ENCODE measurements at places on chromosomes 16 and 17.

DNA sequence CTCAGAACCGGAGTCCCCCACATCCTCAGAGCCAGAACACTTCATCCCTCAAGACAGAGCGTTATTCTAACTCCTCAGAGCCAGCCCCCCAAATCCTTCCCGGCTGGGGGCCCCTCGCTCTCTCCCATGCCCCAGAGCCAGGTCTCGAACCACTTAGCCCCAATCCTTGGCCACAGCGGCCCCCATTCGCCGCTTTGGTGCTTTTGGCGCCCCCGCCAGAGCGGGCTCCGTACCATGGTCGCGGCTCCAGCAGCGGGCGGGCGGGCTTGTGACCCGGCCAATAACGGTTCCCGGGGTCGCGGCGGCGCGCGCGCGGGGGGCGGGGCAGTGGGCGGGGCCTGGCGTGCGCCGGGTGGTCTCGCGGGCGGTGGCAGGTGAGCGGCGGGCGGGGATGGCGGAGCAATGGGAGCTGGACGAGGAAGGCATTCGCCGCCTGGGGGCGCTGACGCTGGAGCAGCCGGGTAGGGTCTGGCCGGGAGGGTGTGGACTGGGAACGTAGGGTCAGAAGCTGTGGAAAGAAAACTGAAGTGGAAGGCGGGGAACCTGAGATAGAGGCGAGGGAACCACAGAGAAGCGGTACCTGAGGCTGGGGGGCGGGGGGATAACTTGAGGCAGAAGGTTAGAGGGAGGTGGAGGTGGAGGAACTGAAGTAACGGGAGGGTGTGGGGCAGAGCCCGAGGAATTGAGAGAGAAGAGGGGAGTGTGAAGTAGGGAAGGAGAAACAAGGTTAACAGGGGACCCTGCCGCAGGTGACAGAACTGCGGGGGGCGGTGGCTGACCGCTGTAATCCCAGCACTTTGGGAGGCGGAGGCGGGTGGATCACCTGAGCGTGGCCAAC is at the start of the genes KCTD19 and LRRC36:
Gene KCTD19 (minus strand): TSS at position 270 of the 838 bp plus-strand sequence. CDS start 34 bp downstream, at position 236.
Gene LRRC36 (plus strand): TSS at position 344 of the 838 bp plus-strand sequence. CDS start 48 bp downstream, at position 392.
- DNase-seq, result peak; percentile 12

- DNase-seq, result no peak
Observed at GRCh38 chr17:63116228-63116627, 150.2 kb downstream of the TANC2 start.

DNA sequence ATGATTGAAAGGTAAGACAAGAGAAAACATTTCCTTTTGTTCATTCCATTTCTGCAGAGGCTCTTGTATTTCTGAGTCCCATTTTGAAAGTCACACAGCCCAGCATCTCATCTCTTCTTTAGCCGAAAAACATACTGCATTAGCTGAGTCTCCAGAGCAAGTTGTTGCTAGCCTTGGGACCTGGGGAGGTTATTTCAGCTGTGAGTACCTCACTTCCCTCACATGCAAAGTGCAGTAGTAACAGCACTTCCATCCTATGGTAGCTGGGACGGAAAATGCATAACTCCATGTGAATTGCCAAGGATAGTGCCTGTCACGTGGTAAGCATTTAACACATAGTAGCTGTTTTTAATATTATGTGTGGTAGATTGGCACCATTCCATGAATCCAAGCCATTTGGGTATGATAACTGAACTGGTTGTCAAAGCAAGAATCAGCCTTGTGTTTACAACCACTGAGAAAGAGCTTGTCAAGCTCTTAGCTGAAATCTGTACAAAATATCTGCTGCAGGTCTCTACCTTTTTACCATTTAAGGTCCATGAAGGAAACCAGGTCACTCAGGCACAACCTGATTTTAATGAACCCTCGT is 345.7 kb downstream of the CDH13 start:
- DNase-seq, result no peak

DNA sequence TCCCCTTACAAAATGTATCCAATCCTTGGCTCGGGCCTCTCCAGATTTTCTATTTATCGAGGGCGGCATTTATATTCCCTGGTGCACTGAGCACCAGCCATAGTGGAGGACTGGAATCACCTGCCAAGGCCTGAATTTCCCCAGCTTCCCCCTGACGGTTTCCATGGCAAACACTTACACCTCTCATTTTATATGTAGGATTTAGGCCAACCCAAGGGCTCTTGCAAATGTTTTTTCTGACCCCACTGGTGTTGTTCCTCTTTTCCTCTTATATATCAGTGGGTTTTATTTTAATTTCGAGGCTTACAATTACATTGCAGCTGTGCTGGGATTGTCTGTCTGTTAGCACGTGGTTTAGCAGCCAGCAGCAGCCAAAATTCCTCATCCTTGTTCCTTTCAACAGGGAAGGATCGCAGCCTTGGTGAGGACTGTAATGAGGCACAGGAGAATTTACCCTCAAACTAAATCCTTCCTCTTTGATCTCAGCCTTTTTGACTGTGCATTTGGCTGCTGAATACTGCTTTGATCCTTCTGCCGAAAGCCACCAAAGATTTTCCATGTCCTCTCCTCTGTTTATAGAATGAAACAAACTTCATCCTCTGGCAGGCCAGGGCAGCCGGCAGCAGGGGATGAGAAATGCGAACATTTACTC is 26.5 kb upstream of the CES5A start:
- no peak for DNase-seq

DNA sequence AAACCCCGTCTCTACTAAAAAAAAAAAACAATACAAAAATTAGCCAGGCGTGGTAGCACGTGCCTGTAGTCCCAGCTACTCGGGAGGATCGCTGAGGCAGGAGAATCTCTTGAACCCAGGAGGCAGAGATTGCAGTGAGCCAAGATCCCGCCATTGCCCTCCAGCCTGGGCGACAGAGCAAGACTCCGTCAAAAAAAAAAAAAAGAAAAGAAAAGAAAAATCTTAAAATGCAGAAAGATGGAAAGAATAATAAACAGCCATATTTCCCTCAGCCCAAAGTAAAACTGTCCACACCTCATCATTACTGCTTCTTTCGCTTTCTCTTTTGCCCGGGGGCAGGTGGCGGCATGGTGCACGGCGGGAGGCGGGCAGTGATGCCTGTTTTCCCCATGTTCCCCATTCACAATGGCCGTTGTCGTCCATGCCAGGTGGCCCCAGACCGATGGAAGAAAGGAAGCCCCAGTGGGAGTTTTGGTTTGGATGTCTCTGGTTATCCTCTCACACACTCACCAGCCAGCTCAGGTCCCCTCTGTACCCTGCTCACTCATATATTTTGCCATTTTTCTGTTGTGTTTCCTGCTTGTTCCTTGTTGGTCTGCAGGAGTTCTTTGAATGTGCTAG is 37.0 kb upstream of the PEMT start:
- DNase-seq, result no peak

DNA sequence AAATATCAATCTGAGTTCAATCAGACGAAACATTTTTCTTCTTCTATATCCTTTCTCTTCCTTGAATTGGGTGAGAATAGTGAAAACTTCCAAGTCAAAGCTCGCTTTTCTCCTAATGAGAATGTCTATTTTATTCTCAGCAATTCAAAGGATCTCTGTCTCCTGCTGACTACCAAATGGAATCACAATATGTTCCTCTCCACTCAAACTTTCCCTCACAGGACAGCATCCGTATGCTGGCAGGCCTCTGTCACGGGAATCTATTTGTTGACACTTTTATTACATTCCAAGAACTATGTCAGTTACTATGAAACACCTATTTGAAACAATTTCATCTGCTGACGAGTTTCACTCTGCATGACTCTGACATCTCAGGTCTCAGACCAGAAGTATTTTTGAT is 1196.6 kb downstream of the CDH11 start:
- no peak for DNase-seq

GRCh38 chr17:69883120-69883519 is 191.9 kb upstream of the KCNJ16 start:
- DNase-seq, result no peak

DNA sequence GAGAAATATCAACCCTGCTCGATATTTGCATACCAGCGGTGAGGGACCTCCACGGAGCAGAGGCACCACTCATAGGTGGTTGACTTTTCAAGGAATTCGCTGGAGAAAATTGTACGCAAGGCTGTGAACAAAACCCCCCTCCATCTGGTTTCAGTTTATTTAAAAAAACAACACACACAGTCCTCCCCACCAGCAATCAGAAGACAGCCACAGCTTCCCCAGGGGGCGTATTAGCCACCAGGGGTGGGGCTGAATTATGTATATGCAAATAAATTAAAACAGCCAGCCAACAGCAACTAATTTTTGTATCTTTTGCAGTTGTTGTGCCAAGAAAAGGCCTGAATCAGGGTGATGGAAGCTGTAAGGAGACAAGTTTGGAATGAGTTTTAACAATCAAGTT is 5.9 kb upstream of the HSD11B2 start:
- DNase-seq, result no peak

DNA sequence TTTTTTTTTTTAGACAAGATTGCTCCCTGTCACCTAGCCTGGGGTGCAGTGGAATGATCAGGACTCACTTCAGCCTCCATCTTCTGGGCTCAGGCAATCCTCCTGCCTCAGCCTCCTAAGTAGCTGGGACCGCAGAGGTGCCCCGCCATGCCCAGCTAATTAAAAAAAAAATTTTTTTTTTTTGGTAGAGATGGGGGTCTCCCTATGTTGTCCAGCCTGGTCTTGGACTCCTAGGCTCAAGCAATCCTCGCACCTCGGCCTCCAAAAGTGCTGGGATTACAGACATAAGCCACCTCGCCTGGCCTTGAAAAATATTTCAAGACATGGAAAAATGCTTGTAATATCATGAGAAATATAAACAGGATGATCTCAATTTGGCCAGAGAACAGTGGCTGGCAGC is 42.9 kb downstream of the HAPSTR1 start:
- DNase-seq, result no peak

DNA sequence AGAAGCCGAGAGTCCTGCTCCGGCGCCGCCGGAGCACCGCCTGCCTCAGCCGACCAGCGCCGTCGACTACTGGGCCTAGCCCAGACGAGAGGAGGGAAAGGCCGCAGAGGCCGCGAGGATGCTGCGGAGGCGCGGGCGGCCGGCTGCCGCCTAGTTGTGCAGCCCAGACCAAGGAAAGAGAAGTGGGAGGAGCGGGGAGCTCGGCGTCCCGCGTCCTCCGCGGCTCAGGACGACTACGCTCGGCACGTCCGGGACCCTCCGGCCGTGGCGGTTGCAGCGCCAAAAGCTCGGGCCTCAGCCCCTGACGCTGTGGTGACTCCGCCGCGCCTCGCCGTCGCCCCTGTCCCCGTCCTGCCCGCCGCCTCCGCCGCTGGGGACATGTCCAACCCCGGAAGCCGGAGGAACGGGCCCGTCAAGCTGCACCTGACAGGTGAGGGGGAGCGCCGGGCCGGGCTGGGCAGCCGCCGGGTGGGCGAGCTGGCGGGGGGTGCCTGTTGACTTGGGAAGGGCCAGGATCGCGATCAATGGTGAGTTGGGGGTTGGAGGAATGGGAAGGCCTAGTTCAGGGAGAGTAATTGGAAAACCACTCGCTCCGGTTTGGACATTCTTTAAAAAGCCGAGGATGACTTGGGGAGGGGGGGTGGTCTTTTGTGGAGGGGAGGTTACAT is 37.7 kb downstream of the RNF135 start:
- DNase-seq, result peak; percentile 36

DNA sequence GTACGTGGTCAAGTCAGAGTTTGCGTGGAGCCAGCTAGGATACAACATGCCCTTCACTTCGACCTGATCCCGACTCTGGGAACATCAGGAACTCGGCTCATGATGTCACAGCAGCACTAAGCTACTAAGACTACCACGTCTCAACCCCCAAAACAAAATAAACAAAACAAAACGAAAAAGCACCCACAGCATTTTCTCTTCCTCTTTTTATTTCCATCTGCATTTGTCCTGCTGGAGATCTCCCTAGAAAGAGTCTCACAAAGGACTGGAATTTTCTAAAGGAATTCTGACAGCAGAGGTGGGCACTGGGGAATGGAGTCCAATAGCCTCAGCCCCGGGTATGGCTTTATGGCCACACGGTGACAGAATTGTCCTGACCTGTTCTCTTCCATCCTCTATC is 196.6 kb downstream of the SALL1 start:
- DNase-seq, result no peak

GRCh38 chr16:79628988-79629387 is 28.5 kb upstream of the MAF start:
- DNase-seq, result no peak

- DNase-seq, result peak; percentile 20
Observed at GRCh38 chr17:78257810-78258322, 26.4 kb downstream of the TMEM235 start.

GRCh38 chr17:64398320-64398719 is 7.7 kb upstream of the PECAM1 start:
- DNase-seq, result peak; percentile 17

GRCh38 chr16:17313085-17313611 is 157.6 kb downstream of the XYLT1 start:
- no peak for DNase-seq

GRCh38 chr17:53607475-53607874 is 215.3 kb upstream of the KIF2B start:
- no peak for DNase-seq

- peak; percentile 84 for DNase-seq
Observed at GRCh38 chr17:56779898-56780777, 53.6 kb downstream of the C17orf67 start.

- peak; percentile 45 for DNase-seq
Observed at GRCh38 chr17:7552621-7553051, 3.8 kb downstream of the TNFSF12 start.

GRCh38 chr17:7851438-7852261 is 3.2 kb upstream of the TMEM88 start:
- DNase-seq, result peak; percentile 94

DNA sequence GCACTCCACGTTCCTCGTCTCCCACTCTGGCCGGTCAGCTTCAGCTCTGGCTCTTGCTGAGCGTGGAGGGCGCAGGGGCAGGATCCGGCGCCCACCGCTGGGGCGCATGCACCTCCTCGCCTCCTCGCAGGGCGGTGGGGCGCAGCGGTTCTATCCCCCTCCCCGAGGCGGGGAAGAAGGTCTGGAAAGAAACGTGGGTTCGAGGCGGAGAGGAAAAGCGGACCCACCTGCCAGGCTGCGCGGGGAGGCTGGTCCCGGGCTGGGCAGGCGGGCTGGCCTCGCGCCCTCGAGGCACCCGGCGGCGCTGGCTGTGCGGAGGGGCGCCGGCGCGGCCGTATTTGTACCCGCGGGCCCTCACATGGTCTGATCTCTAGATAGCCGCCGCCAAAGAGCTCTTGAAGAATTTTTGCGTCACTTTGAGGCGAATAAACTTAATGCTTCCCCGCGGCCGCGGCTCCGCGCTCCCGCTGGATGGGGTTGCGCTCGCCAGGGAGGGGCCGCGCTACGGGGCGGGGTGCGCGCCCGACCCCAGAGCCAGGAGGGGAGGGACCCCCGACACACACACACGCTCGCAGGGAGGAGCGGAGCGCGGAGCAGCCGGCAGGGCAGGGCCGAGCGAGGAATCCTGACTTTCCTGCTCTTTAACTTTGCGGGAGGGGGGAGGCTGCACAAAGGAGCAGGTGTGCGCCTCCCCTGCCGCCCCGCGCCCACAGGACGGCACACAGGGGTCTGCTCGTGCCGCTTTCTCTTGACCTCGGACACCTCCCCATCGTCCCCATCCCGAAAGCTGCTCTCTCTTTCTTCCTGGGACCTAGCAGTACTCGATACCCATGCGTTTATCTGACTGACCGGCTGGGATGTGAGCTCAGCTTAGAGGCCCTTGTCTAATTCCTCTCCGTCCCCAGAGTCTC is at the start of gene SLC6A4:
Gene SLC6A4 (minus strand): TSS at position 312 of the 911 bp plus-strand sequence. CDS start 13,739 bp downstream, outside the sequence.
- DNase-seq, result no peak

- no peak for DNase-seq
Observed at GRCh38 chr16:14553447-14553846, 76.6 kb downstream of the PARN start.

Measured in naive thymus-derived CD4-positive, alpha-beta T cell (primary cell).